Tibial nerve (tissue), 4 donors: ENCODE measurements at places on chromosomes 12 and 14.
A peak's percentile ranks its signal among the peaks of the same experiment; 100 is the strongest.

DNA sequence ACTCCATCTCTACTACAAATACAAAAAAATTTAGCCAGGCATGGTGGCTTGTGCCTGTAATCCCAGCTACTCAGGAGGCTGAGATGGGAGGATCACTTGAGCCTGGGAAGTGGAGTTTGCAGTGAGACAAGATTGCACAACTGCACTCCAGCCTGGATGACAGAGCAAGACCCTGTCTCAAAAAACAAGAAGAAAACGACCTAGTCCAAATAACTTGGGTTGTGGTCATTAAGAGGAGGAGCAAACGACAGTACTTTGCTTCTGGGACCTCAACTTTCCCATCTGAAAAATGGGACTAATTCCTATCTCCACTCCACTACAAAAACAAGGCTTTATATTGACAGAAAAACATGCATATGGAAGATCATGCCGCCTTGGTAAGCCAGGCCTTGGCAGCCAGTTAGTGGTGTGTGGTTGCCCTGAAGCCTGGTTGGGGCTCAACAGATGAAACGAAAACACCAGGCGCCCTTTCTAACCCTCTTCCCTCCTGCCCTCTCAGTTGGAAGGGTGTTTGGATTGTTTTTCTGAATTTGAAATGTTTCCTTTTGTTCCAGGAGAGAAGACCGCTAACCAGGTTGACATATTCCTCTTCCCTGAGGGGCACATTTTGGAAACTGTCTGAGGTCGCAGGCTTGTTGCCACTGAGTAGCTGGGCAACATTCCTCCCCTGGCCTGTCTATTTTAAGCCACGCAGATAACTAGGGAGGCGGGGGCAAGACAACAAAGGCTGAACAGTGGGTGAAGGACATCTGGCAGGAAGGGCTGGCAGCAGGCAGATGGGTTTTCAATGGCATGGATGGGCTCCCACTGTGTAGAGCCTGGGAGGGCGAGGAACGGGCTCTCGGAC lies 13.7 kb upstream of the VPS37B start:
- no peak overlapping the region for H3K4me3 ChIP-seq
- no peaks in the 10 kb centered on the region for H3K36me3 ChIP-seq
- no peaks in the 10 kb centered on the region for H3K4me1 ChIP-seq
- H3K27ac ChIP-seq: no peak overlapping the region
- no peaks in the 10 kb centered on the region for H3K27me3 ChIP-seq

- no peak for DNase-seq
- H3K27ac ChIP-seq: no peak overlapping the region
- no peaks in the 10 kb centered on the region for H3K27me3 ChIP-seq
- no peaks in the 10 kb centered on the region for H3K4me1 ChIP-seq
- no peak overlapping the region for H3K4me3 ChIP-seq
These were observed 39.8 kb downstream of the GPR135 start for GRCh38 chr14:59425322-59425935.

GRCh38 chr12:68148261-68148951 lies 11.1 kb downstream of the IFNG start:
- no peaks in the 10 kb centered on the region for H3K27me3 ChIP-seq
- H3K4me1 ChIP-seq: no peaks in the 10 kb centered on the region
- no peak overlapping the region for H3K4me3 ChIP-seq
- no peaks in the 10 kb centered on the region for H3K36me3 ChIP-seq

GRCh38 chr12:77553976-77554619 lies 276.6 kb upstream of the NAV3 start:
- DNase-seq: no peak
- H3K4me1 ChIP-seq: no peaks in the 10 kb centered on the region
- H3K4me3 ChIP-seq: no peak overlapping the region
- no peak overlapping the region for H3K27ac ChIP-seq
- no peaks in the 10 kb centered on the region for H3K27me3 ChIP-seq

DNA sequence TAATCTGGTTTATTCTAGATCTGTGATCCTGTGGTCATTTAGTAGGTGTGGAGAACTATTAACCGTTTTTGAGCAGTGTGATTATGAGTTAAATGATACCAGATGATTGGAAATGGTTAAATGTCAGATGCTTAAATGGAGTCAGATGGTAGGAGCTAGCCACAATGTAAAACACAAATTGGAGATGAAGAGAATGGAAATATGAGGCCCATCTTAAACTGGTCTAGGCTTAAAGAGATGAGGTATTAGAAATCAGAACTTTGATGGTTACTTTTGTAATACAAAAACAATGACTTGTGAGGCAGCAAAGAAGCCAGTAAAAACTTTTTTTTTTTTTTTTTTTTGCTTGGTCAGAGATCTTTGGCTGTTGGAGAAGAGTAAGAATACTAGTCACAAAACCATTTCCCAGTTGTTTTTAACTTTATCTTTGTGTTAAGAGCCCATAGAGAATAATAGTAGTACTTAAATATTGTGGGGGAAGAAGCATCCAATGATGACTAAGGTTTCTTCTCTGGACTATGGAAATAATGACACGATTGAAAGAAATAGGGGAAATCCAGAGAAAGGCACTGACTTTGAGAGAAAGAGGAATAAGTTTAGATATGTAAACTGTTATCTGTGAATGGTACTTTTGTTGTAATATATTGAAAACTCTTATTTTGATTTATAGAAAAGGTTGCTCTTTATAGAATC lies 95.9 kb downstream of the WNK1 start:
- H3K36me3 ChIP-seq: no peaks in the 10 kb centered on the region
- no peak overlapping the region for H3K4me3 ChIP-seq
- DNase-seq: no peak
- peak overlapping the region; percentile 21 for H3K27ac ChIP-seq
- no peaks in the 10 kb centered on the region for H3K27me3 ChIP-seq
- H3K4me1 ChIP-seq: no peaks in the 10 kb centered on the region

DNA sequence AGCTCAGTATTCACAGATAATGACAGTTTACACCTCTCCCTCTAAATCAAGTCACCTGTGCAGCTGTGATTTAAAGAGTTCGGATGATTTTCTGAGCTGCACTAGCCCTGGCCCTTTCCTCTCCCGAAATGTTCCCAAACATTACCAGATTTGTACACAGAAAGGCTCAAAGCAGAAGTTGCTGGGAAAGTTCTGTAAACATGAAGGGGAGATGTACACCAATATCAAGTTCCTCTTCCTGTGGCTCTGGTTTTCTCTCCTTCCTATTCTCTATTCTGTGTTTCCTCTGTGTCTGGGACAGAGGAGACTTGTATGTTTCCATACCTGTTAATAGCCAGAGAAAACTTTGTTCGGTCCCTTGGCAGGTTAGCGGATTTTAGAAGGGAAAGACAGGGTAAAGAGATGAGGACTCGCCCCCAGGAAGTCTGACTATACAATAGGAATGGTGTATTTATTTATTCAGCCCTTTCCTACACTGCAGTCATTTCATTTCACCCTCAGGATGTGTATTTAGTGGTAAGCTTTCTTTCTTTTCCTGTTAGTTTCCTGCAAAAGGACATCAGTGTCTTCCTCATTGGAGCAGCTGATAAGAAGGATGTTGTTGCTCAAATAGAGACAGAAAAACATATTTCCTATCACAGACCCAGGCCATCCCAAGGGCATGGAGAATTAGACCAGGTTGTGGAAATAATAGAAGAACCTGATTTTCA lies 7.6 kb upstream of the NUMB start:
- H3K27ac ChIP-seq: no peak overlapping the region
- no peaks in the 10 kb centered on the region for H3K4me1 ChIP-seq
- H3K36me3 ChIP-seq: no peaks in the 10 kb centered on the region
- no peak overlapping the region for H3K4me3 ChIP-seq

- H3K4me3 ChIP-seq: no peak overlapping the region
- H3K27ac ChIP-seq: no peak overlapping the region
- H3K4me1 ChIP-seq: no peaks in the 10 kb centered on the region
- H3K36me3 ChIP-seq: no peaks in the 10 kb centered on the region
- no peak for DNase-seq
These were observed 770.4 kb upstream of the ALG10B start for GRCh38 chr12:37546206-37546605.

- DNase-seq: no peak
- no peaks in the 10 kb centered on the region for H3K27me3 ChIP-seq
- H3K27ac ChIP-seq: no peak overlapping the region
These were observed 30.8 kb downstream of the BTG1 start for GRCh38 chr12:92114834-92115233.

- no peak for DNase-seq
- no peaks in the 10 kb centered on the region for H3K27me3 ChIP-seq
- no peaks in the 10 kb centered on the region for H3K4me1 ChIP-seq
- H3K27ac ChIP-seq: no peak overlapping the region
These were observed 119.2 kb upstream of the EVL start for GRCh38 chr14:99945732-99946651.

- H3K36me3 ChIP-seq: peaks cover 44% of the 10 kb centered on the region
- no peaks in the 10 kb centered on the region for H3K27me3 ChIP-seq
- H3K4me1 ChIP-seq: peaks cover 20% of the 10 kb centered on the region
- H3K4me3 ChIP-seq: no peak overlapping the region
These were observed 1.1 kb upstream of the ARPC3 start for GRCh38 chr12:110451263-110451662.

- H3K27me3 ChIP-seq: no peaks in the 10 kb centered on the region
- peak overlapping the region; percentile 69 for H3K27ac ChIP-seq
- H3K4me1 ChIP-seq: no peaks in the 10 kb centered on the region
- no peak overlapping the region for H3K4me3 ChIP-seq
- H3K36me3 ChIP-seq: peaks cover 5% of the 10 kb centered on the region
These were observed 13.3 kb downstream of the TSPAN9 start for GRCh38 chr12:3090240-3091037.

DNA sequence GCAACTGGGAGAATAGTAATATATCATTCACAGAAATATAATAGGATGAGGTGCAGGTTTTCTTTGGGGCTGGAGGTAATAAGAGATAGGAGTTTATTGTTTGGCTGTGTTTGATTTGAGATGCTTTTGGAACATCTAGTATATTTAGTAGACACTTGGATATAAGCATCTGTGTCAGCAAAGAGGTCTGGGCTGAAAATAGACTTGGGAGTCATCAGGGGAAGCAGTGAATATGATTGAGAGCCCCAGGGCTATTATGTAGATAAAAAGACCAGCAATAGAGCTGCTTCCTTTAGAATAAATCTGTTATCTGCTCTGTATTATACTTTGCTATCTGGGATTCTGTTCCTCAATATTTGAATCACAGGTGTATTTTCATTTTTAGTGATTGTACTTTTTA lies 36.6 kb downstream of the SPATA7 start:
- H3K4me3 ChIP-seq: no peak overlapping the region
- DNase-seq: no peak
- no peaks in the 10 kb centered on the region for H3K36me3 ChIP-seq

DNA sequence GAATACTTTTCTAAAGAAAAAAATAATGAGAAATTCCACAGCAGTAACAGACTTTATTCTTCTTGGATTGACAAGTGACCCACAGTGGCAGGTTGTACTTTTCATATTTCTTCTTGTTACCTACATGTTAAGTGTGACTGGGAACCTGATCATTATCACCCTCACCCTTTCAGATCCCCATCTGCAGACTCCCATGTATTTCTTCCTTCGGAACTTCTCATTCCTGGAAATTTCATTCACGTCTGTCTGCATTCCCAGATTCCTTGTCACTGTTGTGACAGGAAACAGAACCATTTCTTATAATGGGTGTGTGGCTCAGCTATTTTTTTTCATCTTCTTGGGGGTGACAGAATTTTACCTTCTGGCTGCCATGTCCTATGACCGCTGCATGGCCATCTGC lies 2.3 kb downstream of the OR6C75 start:
- no peaks in the 10 kb centered on the region for H3K27me3 ChIP-seq
- H3K4me1 ChIP-seq: no peaks in the 10 kb centered on the region
- H3K36me3 ChIP-seq: no peaks in the 10 kb centered on the region
- DNase-seq: no peak

DNA sequence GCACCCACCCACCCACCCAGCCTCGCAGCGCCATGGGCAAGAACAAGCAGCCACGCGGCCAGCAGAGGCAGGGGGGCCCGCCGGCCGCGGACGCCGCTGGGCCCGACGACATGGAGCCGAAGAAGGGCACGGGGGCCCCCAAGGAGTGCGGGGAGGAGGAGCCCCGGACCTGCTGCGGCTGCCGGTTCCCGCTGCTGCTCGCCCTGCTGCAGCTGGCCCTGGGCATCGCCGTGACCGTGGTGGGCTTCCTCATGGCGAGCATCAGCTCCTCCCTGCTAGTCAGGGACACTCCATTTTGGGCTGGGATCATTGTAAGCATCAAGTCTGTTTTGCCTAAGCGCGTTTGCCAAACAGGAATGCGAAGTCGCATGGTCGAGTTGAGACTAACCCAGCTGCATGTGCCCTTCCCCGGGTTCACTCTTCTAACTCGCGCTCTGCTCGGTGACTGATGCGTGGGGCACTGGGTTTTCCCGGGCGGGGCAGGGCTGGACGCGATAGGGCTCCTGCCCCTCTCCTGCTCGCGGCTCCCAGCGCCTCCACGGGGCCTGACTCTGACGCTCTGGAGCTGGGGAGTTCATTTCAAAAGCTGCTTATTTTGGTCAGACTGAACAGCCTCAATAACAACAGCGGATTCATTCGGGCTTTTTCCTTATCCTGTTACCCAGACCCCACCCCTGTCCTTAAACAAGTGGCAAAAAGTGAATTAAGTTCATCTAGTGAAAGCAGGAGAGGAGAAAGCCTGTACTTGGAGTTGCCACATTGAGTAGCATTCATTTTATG lies 458 bp downstream of the SSPN start:
- H3K36me3 ChIP-seq: no peaks in the 10 kb centered on the region
- no peaks in the 10 kb centered on the region for H3K27me3 ChIP-seq
- DNase-seq: peak; percentile 29
- peak overlapping the region; percentile 82 for H3K27ac ChIP-seq
- peaks cover 41% of the 10 kb centered on the region for H3K4me1 ChIP-seq
- H3K4me3 ChIP-seq: peak overlapping the region; percentile 60

GRCh38 chr12:120118321-120119061 lies 1.9 kb upstream of the RAB35 start:
- no peak overlapping the region for H3K4me3 ChIP-seq
- peaks cover 9% of the 10 kb centered on the region for H3K36me3 ChIP-seq
- peak overlapping the region; percentile 12 for H3K27ac ChIP-seq
- H3K27me3 ChIP-seq: no peaks in the 10 kb centered on the region

DNA sequence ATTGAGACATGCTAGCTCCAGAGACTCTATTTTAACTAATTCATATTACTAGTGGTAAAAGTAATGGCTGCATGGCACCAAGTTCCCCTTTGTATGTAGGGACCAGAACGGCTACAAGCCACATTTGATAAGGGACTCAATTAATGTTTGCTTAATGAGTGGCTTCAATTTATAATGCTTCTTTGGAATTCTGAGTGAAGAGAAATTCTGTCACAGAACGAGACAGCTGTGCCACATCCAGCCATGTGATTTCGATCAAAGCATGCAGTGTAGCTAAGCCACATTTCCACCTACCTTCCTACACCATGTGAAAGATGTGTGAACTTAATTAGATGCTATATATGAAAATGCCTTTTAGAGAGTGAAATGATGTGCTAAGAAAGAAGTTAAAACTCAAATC lies 217.4 kb downstream of the ACSS3 start:
- no peak for DNase-seq
- no peak overlapping the region for H3K4me3 ChIP-seq
- H3K36me3 ChIP-seq: no peaks in the 10 kb centered on the region
- H3K27ac ChIP-seq: no peak overlapping the region
- no peaks in the 10 kb centered on the region for H3K27me3 ChIP-seq
